ENCODE measurements at places on chromosomes 5 and 9.

DNA sequence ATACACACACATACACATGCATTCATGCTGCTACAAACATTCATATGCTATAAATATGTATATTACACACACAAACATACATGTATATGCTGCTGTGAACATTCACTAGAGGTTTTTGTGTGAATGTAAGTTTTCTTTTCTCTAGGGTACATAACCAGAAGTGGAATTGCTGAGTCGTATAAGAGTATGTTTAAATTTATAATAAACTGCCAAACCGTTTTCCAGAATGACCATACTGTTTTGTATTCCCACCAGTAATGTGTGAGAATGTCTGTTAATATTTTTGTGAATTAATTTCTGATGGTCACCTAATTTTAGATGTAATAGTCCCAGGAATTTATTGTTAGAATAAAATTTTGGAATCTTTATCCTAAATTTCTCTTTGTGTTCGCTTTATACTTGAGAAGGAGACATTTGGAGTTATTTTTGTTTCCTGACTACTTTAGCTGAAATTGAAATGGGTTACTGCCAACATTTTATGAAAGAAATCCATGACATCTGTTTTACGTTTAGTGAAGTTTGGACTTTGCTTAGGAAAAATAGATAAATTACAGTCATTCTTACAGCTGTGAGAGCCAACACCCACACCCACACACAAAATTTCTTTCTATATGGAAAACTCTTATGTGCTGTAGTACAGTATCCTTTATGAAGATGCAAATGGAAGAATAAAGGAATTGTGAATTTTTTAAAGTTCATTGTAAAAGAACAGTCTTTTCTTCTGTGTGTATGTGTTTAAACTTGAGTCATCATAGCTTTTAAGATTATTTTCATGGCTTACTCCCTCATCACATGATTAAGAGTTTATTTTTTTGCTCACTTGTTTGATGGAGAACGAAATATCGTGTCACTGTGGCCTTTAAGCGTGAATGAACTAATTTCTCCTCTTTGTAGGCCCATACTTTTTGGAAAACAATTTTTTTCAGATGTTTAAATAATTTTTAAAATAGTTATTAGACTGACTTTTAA lies 24.3 kb downstream of the CENPP start:
- no peak for DNase-seq

GRCh38 chr5:158812408-158812807 lies 287.3 kb downstream of the EBF1 start:
- DNase-seq: peak; percentile 34

GRCh38 chr5:150101023-150101422 lies 14.7 kb upstream of the CSF1R start:
- DNase-seq: no peak

DNA sequence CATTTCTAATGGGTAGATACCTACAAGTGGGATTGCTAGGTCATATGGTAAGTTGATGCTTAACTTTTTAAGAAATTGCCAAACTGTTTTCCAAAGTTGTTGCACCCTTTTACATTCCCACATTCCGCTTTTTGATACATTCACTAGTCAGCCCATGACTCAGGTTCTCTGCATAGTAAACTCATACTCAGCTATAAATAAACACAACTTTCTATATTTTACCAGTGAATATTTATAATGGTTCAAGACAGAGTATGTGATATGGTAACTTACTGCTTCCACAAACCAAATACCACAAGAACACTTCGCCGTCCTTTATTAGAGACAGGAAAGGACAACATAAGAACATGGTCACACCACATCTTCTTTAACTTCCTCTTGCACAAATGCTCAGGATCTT lies 54.0 kb downstream of the PLPP1 start:
- no peak for DNase-seq

- DNase-seq: no peak
Observed at GRCh38 chr9:21682381-21682780, 120.1 kb upstream of the MTAP start.

DNA sequence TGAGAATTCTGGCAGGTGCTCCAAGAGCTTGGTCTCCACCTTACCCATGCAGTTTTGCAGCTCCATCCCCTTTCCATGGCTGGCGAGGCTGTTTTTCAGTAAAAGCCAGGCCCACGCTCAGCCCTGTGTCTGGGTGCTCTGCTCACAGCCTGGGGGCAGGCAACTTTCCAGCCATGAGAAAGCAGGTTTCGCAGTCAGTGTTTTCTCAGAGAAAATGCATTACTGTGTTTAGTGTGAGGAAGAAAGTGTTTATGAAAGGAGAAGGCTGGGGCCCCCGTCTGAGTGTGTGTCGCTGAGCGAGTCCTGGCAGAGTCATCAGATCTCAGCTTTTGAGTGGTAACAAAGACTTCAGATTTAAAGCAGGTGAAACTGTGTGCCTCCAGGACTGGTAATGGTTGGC lies 248.1 kb downstream of the IRX1 start:
- DNase-seq: no peak

DNA sequence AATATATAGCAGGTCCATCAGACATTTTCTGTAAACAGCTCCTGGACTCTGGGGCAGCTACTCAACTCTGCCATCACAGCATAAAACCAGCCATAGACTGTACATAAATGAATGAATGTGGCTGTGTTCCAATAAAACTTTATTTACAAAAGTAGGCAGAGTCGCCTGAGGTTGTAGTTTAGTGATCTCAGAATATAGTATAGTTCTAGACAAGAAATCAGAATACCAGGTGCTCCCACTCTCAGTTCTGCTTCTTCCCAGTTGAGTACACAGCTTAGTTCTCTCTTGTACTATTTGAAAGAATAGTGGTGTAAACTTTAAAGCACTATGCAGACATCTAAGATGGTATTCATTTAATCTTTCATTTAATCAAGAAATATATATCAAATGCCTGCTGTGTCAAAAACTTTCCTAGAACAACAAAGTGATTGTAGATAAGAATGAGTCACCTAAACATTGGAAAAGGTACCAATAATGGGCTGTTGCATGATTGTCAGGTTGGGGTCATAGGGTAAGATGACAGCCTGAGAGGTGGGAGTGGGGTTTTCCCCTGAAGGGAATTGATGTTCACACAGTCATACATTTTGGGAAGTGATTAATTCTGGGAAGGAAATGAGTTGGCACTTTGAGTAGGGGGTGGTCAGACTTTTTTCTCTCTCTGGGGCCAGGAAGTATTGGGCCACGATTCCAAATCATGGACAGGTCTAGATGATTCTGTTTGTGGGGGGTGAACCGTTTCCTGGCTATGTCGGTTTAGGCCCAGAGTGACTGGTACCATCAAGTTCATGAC lies 37.0 kb downstream of the TNFSF8 start:
- DNase-seq: no peak

- DNase-seq: peak; percentile 56
Observed at GRCh38 chr5:128905568-128906110, 59.6 kb upstream of the SLC27A6 start.

- DNase-seq: no peak
Observed at GRCh38 chr9:71716138-71716909, 52.0 kb downstream of the CEMIP2 start.

GRCh38 chr5:180287868-180288267 lies 4.0 kb downstream of the MAPK9 start:
- no peak for DNase-seq

GRCh38 chr5:42929871-42930270 lies 110.2 kb downstream of the ANXA2R start:
- DNase-seq: no peak

DNA sequence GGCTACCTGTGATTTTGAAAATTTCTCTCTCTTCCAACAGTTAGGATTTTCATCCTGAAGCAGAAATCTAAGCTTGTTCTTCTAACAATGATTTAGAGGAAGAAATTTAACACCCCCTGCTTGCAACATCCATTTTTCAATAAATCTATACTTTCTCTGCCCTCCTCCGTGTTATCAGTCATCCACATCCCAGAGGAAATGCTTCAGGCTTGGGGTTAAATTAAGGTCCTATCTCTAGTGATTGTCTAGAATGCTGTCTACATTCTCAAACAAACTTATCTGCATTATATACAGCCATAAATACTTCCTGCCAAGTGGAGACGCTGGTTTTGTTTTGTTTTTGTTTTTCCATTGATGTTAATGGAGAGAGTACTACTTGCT lies 371.0 kb downstream of the CSNK1G3 start:
- DNase-seq: no peak

GRCh38 chr5:151150471-151151262 lies 6.9 kb downstream of the ANXA6 start:
- DNase-seq: peak; percentile 78

DNA sequence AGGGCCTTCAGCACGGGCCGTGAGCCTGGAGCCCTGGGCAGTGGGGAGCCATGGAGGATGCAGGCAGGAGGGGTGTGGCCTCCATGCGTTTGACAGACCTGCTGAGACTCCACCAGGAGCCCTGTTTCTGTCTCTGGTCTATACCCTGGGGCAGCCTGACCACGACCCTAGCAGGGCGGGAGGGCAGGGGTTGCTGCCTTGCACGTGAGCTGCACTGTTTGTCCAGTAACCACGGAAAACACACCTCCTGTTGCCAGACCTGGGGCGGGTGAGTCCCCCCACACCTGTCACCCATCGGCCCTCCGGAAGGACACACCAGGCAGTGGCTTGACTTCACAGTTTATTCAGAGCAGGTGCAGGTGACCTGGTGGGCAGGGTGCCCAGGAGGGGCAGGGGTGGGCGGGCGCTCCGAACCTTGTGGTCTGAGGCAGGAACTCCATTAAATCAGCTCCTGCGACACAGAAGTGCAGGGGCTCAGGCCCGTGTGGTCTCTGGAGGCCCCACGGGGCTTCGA lies 3.9 kb downstream of the LCN8 start:
- no peak for DNase-seq

DNA sequence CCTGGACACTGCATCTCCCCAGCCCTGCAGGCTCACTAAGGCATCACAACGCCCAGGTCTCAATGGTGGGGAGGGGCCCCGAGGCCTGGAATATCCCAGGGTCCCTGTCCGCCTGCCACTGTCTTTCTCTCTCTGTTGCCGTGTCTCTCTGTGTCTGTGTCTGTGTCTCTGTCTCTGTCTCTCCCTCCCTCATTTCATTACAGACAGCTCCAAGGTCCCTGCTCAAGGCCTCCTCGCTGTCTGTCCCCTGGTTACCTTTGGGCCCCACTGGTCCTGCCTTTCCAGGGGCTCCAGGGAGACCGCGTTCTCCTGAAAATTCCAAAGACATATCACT lies 3.2 kb downstream of the FCN1 start:
- DNase-seq: no peak

- no peak for DNase-seq
Observed at GRCh38 chr9:86821006-86821845, 126.1 kb downstream of the GAS1 start.

DNA sequence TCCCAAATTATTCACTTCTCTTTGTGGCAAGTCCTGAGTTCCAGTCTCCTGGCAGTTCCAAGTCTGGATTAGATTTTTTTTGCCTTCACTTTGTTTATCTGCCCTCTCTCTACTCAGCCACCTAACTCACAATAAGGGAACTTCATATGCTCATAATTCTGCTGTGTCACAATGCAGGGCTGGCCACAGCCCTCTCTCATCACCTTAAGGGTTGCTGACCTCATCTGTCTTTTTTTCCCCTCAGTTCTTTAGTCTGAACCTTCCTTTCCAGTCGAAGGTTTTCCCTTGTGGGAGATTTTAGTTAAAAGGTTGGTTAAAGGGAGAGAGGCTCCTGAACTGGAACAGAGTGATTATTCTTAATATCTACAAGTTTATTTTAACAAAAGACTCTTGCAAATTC lies 4.1 kb downstream of the BAG1 start:
- no peak for DNase-seq

DNA sequence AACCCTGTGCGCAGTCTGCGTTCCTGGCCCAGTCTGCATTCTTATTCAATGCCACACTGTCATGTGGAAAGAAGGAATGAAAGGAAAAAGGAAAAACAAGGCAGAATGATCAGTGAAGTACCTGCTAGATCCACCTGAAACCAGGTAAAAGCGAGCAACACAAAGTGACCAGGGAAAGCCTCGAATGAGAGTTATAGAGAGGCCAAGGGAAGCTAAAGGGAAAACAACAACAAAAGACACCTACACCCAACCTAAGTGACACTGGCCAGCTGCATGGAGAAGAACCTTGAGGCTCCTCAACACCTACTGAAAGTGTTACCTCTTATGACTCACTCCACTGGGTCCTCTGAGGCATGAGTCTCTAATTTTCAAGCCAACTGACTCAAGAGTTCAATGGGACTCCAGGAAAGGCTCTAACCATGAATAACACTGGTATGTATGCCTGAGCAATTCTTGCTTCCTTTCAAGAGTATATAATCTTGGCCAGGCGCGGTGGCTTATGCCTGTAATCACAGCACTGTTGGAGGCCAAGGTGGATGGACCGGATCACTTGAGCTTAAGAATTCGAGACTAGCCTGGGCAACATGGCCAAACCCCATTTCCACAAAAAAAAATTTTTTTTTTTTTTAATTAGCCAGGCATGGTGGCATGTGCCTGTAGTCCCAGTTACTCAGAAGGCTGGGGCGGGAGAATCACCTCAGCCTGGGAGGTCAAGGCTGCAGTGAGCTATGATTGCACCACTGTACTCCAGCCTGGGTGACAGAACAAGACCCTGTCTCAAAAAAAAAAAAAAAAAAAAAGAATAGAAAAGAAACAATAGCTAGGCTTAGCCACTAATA lies 29.0 kb downstream of the MTMR12 start:
- peak; percentile 24 for DNase-seq

GRCh38 chr9:13554626-13555025 lies 275.1 kb upstream of the MPDZ start:
- no peak for DNase-seq

GRCh38 chr5:55003432-55004065 lies 18.2 kb upstream of the ESM1 start:
- DNase-seq: no peak

DNA sequence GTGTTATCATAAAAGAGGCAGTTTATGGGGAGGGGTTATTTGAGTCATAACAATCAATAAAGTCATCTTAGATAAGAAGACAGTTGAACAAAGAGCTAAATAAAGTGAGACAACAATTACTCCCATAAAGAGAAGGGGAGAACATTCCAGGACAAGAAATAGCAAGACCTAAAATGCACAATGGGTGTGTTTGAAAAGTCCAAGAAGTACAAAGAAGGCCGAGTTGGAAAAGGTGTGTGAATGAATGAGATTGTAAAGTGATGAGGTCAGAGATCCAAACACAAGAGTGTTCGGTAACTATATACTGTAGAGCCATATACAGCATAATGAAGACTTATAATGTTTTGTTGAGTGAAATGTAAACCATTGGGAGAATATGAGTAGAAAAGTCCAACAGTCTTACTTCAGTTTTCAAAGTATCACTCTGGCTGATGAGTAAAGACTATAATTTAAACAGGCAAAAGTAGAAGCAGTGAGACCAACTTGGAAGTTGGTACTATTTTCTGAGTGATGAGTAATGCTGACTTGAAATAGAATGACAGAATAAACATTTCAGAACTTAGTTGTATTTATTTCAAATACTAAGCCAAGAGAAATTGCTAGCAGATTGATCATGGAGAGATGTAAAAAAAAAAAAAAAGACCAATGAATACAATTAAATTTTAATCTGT lies 868.7 kb upstream of the CDH9 start:
- DNase-seq: no peak

All from CD4-positive, alpha-beta T cell treated with Interleukin-12 subunit alpha and Interleukin-12 subunit beta, for 1 hour (primary cell).